ENCODE measurements at places on chromosomes 4 and X.

- DNase-seq, result no peak
Measured at GRCh38 chr4:98706200-98706813, 47.9 kb upstream of the TSPAN5 start.

DNA sequence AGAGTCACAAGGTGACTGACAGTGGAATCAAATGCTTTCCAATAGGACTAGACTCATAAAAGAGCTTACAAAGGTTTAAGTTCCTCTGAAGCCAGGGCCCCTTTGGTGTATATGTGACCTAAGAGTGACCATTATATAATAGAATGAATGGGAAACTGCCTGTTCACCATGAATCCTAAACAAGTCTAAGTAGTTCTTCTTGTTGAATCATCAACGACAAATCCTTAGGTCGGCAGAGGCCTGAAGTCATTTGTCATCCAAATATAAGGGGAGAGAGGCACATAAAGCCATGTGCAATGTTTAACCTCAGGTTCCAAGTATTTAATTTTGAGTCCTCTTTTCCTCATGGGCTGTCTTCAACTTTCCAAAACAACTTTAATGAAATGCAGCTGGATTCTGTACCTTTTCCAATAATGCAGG, 122.4 kb downstream of the RASL11B start:
- no peak for DNase-seq

DNA sequence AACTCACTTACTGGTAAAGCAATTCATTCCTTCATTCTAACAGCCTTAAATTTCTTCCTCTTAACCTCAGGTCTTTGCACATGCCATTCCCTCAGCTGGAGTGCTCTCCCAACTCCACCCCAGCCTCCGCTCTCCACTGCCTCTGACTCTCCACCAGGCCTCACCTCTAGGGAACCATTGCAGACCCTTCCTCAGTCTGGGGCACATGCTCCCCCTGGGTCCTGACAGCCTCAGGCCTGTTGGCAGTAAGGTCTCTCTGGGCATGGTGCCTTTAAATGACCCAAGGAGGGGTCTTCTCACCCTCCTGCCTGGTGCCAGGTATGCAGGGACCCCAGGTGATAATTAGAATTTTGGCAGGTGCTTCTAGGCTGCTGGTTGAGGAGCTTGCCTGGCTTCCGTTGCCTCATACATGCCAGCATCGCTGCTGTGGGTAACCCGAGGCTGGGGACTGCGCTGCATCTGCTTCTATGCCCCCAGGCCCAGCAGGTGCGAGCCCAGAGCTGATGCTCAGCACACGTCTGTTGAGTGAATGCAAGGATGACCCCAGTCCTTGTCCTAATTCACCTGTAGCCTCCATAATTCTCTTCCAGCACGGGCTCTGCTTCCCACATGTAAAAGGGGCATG, 27.5 kb upstream of the GPR78 start:
- no peak for DNase-seq

- DNase-seq, result peak; percentile 85
Measured at GRCh38 chr4:110197529-110198042, 829 bp downstream of the ELOVL6 start.

DNA sequence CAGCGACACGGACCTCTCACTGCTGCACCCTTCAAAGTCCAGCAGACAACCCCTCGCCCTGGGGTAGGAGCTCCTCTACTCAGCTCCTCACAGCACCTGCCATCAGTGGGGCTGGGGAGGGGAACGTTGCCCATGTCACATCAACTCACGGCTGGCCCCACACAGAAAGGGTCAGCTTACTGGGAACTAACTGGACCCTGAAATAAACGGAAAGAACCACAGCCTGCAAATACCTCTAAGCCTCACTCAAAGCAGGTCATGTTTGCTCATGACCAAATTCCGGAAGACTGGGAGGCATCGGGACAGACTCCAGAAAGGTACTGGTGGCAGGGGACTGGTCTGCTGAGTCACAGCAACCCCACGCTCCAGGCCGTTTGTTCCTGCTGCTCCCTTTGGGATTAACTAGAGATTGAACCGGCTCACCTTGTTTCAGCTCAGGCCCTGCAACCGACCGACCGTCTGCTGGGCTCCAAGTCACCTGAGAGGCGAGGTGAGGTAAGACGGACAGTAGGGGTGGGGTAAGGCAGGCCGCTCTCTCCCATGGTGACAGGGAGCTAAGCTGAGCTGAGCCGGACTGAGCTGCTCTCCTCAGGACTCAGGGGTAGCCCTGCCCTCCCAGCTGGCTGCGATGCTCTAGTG, 5.6 kb downstream of the G6PD start:
- DNase-seq, result no peak

DNA sequence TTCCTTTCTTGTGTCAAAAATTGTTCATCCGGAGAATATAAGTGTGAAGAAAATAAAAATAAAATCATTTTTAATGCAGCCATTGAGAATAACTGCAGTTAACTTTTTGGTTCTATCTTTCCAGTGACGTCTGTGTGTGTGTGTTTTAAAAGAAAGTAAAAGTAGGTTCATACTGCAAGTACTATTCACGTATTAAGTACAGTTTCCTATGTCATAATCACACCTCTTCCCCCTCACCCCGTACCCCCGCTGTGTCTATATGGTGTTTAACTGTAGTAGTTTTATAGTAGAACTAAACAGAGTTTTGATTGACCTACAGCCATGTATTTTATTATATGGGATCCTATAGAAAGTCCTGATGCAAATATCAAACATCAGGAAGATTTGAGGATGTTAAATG, 78.5 kb upstream of the CLCN4 start:
- no peak for DNase-seq

DNA sequence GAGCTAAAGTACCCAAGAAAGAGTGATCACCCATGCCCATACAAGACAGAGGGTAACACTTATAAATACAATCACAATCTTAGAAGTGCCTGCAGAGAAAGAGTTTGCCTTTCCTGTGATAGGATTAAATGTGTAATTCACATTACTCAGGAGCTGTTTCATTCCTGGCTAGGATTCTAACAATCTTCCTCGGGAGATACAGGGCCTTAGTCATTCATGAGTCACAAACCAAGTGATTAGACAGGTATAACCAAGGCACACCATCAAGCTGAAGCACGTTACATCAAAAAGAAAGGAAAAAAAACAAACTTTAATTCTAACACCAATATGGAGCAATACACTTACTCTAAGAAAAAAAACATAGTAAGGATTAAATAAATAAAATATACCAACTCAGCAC, 14.9 kb downstream of the ABCG2 start:
- no peak for DNase-seq

Measured in brain (organoid and tissue), 16 donors.